ENCODE measurements at places on chromosomes 2 and 18.

- DNase-seq = no peak
These were observed 33.4 kb downstream of the NEURL3 start for GRCh38 chr2:96471772-96472171.

DNA sequence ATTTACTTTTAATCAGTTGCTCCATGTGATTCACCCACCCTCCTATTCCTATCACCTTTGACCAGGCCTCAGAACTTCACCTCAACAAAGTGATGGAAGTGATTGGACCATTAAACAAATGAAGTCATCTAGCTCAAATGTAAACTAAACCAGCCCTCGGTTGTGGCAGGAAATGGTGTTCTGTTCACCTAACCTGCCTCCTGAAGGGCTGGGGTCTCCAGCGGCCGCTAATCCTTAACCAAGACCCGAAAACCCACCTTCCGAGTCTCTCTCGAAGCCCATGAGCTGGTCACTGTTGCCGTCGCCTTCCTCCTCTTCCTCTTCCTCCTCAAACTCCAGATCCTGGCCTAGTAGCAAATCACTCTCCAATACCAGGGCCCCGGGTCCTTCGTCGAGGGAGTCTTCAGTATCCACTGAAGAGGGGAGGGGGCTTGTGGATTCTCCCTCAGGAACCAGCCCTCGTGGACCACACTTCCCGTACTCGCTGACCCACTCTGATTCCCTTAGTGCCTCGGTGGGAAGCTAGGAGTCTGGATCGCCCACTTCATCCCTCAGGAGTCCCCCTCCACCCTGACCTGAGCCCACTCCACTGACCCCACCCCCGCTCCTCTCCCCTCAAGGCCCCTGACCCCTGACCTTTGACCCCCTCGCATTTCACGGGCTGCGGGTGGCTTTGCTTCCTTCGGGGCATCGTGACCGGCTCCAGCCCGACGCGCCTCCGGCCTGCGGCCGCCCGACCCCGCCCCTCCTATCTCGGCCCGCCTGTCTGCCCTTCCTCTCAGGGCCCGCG is 503 bp downstream of the ZNF513 start:
- DNase-seq = peak; percentile 70

DNA sequence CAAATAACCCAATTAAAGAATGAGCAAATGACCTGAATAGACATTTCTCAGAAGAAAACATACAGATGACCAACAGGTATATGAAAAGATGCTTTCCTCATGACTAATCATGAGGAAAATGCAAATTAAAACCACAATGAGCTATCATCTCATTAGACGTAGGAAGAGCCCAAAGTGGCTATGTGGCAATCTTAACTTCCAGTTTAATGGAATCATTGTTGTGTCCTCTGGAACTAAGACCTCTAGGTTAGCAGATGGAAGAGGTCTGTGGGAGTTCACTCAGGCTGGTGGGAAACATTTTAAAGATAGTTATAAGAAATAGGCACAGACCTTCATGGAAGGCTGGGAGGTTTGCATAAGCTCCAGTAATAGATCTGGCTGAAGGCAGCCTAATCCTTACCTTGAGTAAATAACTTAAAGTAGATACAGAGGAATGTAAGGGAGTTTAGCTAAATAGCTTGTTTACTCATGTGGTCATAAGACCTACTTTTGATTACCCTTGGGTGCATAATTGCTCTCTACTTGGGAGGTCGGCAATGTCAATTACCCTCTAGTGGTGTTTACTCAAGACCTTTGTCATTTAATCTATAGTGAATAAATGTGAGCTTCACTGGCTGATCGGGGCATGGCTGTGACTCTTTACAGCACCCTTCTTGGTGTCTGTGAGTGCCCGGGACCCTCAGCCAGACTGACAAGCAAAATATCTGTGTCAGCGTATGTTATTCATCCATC is 119.0 kb downstream of the GULP1 start:
- no peak for DNase-seq

DNA sequence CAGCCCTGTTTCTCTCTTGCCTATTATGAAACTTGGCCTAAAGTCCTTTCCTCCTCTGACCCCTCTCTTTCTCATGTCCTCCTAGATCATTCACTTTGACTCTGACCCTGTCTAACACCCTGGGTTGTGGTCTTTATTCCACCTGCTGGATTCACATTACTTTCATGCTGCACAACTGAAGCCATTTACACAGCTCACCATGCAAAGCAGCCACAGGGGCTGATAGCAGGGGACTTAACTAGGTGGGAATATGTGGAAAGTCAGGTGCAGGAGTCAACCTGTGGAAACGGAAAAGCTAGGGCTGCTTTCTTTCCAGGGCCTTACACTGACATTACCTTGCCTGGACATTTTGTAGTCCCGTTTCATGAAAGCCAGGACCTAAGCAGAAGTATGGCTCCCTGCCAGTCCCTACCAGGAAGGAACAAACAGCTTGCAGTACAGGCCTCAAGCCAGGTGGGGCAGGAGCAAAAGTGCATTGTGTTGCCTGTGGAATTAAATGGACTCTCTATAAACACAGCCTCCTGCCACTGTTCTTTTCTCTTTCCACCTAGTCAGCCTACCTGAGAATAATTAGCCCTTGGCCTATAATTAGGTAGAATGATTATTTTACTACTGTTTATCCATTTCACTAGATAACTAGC is 11.8 kb downstream of the MAPRE3 start:
- DNase-seq = peak; percentile 18

DNA sequence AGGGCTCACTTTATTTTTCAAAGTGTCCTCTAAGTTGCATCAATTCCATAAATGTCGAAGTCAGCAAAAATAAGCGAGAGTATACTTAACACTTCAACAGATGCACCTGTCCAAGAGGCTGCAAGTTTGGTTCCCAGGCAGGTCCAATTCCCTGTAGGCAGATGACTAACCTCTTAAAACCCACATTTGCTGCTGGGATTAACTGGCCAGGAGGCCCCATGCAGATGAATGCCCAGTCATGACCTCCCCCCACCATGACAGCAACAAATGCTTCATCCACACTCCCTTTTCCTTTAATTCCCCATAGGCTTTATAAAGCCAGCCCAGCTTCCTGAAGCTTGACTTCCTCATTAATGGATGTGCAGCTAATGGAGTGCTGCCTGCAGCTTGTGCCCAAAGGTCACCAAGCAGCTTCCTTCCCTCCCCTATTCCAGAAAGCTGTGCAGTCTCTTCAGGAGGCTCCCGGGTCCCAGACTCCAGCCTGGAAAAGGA is 35.7 kb downstream of the REEP1 start:
- no peak for DNase-seq

Measured in NCI-H1930 (cell line).